Left cardiac atrium (tissue), 4 donors: ENCODE measurements at places on chromosomes 16 and 17.

GRCh38 chr16:11734653-11735043 lies 8.0 kb downstream of the TXNDC11 start:
- DNase-seq: no peak

DNA sequence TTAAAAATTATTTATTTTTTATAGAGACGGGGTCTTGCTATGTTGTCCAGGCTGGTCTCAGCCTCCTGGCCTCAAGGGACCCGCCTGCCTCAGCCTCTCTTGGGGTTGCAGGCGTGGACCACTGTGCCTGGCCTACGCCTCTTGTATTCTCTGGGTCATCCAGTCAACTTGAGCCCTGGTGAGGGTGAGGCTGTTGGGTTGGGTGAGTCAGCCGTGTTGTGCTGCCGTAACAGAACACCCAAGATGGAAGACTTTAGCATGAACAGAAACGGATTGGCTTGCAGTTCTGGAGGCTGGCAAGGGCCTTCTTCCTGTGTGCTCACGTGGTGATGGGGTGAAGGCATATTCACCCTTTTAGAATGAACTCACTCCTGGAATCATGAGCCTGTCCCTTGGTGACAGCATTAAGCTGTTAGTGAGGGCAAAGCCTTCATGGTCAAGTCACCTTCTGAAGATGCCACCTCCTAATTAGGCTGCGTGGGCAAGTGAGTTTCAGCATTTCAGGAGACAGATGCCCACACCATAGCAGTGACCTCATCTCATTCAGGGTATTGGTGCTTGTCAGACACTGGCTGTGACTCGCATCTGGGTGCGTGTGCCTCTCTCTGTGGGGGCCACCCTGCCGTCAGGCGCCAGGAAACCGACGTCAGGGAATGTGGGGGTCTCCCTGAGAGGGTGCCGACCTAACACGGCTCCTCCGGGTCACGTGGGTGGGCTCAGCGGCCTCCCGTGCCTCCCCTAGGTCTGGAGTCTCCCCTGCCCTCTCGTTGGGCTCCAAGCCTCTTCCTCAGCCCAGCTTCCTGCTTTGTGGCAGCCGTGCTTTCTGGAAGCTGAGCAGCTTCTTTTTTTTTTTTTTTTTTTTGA lies 49.8 kb downstream of the WDR45B start:
- DNase-seq: no peak

DNA sequence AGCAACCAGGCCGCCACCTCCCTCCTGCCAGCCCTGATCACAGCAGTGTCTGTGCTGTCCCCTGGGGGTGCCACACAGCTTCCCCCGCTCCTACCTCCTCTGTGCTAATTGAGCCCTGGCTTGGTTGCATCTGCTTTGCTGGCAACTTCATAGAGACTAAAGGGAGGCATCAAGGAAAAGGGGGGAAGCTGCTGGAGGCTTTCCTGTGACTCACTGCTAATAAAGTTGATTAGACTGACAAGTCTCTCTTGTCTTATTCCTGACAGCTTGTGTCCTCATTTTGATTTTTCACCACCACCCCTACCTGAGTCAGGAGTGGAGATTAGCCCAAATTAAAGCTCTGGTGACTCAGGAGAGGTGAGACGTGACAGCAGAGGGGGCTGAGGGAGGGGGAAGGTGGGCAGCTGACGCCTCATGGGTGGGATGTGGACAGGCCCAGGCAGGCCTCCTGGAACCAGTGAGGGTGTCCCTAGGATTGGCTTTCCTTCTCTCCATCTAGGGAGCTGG lies 310.0 kb downstream of the CBLN1 start:
- DNase-seq: no peak

DNA sequence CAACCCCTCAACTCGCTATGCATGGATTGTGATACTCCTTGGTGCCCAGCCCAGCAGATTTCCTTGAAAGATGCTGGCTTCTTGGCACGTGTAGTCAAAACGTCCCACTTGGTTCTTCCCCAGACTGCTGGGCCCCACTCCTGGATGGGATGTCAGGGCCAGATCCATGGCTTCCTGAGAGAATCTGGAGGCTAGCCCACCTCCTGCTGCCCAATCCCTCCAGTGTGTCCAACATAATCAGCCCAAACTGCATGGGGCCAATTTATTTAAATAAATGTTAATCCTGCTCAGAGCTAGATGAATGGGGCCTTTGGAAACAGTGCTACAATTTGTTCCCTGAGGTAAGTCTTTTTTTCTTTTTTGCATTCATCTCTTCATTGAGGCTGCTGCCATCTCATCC lies 49.4 kb downstream of the WSB1 start:
- no peak for DNase-seq
